ENCODE measurements at places on chromosomes 6 and 20.

DNA sequence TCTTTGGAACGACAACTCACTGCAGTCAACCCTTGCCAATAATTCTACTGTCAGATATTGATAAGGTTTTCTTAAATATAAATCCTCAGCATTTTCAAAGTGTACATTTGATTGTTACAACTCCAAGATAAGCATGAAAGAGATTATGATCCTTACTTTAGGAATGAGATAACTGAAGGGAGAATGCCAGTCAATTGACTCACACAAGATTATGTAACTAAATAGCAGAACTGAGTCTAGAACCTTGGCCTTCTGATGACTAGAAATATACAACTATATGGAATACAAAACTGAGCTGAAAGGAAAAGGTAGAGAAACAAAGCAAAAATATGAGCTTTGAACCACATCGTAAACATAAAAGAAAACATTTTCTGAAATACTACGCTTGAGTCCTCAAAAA lies 26.9 kb upstream of the STXBP5 start:
- no peak for DNase-seq

- DNase-seq: no peak
Observed at GRCh38 chr20:63752411-63753101, 13.0 kb downstream of the SLC2A4RG start.

- no peak for DNase-seq
Observed at GRCh38 chr6:44470746-44471145, 83.2 kb downstream of the CDC5L start.

- no peak for DNase-seq
Observed at GRCh38 chr6:150177259-150177951, 34.6 kb downstream of the PPP1R14C start.

- no peak for DNase-seq
Observed at GRCh38 chr6:88629838-88630494, 333.5 kb downstream of the RNGTT start.

DNA sequence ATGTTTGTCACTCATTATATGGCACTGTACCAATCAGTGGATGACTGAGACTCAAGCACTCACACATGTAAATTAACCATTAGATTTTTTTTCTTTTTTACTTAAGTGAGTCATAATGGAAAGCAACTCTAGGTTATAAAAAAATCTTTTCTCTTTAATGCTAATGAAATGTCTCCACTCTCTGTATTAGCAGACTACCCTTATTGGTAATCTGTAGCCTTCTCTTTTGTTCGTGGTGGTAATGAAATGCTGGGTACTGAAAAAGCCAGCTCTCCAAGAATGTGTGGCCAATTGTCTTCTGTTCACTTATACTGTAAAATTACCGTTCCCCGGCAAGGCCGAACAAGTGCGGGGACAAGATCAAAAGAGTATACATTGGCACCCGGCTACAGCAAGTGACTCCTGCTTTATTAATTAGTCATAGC lies 69.0 kb downstream of the AFG1L start:
- DNase-seq: no peak

DNA sequence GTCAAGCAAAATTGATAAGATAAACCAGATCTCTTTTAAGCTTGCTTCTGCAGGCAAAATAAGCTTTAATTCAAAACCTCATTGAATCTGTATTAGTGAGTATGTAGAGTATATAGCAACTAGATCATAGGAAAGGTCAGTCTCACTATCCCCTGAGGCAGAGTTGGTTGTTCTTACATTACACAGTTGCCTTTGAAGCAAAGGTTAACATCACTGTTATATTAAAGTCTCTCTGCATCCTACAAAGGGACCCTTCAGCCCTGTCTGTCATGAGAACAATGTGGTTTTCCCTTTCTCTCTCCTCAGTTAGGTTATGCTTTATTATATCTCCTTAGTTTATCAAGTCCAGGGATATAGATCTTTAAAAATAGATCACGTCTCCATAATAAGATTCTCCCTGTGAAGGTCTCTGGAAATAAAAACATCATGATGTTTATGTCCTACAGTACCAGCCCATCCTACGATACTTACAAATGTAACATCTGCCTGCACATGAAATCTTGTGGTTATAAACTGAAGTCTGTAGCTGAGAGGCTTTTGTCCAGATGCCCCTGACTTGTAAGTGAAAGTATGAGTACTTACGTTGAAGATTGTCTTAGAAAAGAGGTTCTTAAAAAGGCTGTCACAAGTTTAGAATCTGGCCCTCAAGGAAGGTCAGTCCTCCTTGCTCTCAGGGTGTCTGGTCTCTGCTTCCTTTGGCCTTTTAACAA lies 103.6 kb downstream of the VIP start:
- DNase-seq: no peak

DNA sequence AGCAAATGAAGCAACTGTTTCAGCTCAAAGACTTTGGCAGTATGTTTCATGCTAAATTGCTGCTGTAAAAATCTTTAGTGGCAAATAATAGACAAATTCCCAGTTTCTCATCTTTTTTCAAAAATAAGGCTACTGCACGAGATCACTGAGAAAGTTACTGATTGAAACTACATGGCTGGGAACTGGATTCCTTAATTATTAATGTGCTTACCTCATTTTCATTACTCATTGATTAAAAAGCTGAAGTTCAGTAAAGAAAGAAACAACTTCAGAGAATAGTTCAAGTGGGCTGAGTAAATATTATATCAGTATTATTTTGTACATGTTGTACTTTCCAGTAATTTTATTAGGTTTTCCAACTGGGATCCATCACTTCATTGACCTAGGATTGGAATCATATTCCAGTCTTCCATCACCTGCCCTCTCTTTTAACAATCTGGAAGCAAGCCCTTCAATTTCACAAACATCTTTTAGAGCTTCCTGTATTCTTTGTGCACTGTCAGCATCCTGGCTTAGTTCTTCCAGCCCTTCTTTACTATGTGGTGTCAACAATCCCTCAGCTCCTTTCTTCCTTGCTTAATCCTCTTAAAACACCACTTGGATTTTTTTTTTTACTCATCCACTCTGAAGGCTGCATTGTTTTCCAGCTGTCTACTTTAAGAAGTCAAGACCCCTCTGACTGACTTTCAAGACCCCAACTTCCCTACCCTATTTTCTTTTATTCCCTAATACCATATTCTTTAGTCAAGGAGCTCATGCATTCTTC lies 4.3 kb downstream of the MEI4 start:
- DNase-seq: no peak

All from dermis blood vessel endothelial cell (primary cell).